ENCODE measurements at places on chromosomes 4 and X.

DNA sequence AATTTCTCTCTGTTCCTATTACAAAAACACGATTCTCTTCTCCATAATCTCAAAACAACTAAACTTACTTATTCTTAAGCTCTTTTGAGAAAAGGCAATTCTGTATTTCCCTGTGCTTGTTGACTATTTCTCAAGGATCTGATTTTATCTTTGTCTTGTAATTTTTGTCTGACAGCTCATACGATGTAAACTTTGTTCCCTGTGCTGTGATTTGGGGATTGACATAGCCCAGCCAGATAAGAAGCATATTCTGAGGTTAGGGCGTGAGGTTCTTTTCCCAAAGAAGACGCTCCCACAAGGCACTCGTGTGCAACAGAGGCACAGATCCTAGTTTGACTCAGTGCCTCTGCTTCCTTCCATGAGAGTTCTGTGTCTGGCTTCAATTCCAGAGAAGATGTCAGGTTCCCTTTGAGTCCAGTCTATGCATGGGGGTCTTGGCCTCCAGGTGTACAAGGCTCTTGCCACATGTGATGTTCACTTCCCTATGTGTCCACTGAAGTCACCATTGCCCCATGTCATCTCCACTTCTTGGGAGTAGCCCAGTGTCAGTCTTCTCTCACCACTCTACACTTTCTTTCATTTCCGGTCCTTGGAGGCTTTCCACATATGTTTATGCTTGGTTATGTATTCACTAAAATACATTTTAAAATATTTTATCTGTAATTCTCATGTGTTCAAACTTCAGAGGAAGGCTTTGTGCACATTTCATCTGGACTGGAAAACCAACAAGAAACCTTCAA, 94.8 kb downstream of the MID1 start:
- DNase-seq: peak; percentile 26

DNA sequence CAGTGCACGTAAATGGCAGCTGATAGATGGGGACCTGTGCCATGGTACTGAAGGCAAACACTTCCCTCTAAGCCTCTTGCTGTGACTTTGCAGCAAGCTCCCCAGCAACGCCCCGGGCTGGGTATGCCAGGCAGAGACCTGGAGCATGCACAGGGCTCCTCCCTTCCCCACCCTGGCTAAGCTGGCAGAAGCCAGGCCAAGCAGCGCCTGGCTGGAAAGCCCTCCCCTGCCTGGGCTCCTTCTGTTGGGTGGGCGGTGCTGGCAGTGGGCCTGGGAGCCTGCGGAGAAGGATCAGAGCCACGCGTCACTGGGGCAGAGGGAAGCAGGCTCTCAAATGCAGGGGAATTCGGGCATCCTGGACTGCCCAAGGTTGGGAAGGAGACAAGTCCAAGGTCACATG, 3.6 kb downstream of the ATP2B3 start:
- DNase-seq: no peak

- peak; percentile 64 for DNase-seq
These were observed 52.1 kb upstream of the LHFPL1 start for GRCh38 chrX:112731793-112732192.

GRCh38 chr4:2254665-2255500, 7.0 kb downstream of the MXD4 start:
- no peak for DNase-seq

GRCh38 chr4:146340798-146341197, 126.5 kb downstream of the REELD1 start:
- DNase-seq: peak; percentile 70

GRCh38 chr4:80138551-80139538, 58.5 kb upstream of the PRDM8 start:
- peak; percentile 36 for DNase-seq

- no peak for DNase-seq
These were observed 25.6 kb upstream of the CORIN start for GRCh38 chr4:47863486-47863885.

DNA sequence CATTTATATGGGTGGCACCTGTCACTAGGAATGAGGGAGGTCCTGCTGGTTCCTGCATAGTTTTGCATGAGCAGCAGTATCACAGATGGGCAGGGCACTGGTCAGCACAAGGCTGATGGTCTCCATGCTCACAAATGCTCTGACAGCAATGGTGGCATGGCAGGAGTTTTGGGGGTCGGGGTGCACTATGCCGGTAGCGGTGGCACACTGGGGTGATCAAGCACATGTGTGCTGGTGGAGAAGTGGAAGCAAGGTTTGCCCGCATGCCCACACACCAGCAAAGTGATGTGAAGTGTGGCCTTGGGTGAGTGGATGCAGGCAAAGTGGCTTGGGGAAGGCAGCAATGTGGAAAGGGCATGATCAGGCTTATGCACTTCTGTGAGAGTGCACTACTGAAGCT, 60.5 kb upstream of the MAGEE1 start:
- DNase-seq: no peak

- no peak for DNase-seq
These were observed 94.2 kb downstream of the CBLL2 start for GRCh38 chrX:22366906-22367305.

- peak; percentile 49 for DNase-seq
These were observed 645 bp downstream of the AMMECR1 start for GRCh38 chrX:110317061-110317819.

GRCh38 chr4:15007201-15007600, 4.9 kb downstream of the CPEB2 start:
- DNase-seq: no peak

GRCh38 chr4:146621-147020, 22.3 kb downstream of the ZNF718 start:
- DNase-seq: no peak

GRCh38 chr4:101177154-101177553, 170.2 kb downstream of the PPP3CA start:
- no peak for DNase-seq

DNA sequence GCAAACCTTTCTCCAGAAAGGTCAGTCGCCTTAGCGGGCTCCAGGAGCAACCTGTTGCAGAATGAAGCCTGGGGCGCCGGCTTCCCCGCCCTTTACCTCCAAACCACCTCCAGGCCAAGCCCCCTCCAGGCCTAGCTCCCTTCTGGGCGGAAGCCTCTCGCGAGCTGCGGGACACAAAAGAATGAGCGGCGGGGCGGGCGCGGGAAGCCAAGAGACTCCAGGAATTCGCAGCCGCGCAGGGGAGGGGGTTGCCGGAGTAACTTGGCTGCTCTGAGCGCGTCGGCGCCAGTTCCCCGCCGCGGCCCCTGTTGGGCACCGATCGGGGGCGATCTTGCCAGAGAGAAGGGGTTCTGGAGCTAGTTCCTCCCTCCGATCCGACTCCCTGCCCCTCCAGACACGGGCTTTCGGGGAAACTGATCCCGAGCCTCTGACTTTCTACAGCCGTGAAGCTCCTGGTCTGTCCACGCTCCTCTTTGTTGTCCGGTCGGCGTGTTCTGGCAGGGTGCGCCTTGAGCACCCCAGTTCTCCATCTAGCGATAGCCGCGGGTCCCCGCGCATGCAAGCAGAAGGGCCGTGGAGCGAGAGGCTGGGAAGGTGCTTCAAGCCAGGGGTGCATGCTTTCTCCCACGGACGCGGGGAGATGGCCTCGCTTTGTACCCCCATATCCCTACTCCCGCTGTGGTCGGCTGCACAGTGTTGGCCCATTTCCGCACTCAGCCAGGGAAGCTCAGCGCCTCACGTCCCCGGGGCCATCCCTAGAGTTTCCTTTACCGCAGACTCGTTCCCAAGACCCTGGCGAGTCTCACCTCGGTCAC, 1.2 kb downstream of the PROM1 start:
- DNase-seq: peak; percentile 48

- no peak for DNase-seq
These were observed 434.3 kb upstream of the FAT1 start for GRCh38 chr4:187158003-187158402.

DNA sequence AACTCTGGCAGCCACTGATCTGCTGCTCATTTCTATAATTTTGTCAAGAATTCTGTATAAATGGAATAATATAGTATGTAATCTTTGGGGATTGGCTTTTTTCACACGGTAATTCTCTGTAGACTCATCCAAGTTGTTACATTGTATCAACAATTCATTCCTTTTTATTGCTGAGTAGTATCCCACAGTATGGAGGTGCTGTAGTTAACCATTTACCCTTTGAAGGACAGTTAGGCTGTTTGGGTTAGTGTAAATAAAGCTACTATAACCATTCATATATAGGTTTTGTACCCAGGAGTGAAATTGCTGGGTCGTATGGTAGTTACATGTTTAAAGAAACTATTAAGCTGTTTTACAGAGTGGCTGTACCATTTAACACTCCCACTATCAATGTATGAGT, 157.0 kb upstream of the NDP start:
- DNase-seq: no peak

DNA sequence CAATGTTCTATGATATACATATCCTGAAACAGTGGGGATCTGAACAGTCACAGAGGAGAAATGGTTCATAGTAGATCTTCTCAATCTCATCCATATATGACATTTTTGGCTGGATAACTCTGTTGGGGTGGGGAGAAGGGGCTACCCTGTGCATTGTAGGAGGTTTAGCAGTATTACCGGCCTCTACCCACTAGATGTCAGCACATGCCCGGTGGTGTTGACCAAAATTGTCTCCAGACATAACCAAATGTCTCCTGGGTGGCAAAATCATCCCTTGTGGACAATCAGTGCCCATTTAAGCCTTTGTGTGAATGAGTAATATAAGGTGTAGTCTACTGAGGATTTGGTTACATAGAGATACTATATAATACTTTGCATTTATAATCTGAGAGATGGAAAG, 89.9 kb downstream of the PLS3 start:
- DNase-seq: peak; percentile 80

DNA sequence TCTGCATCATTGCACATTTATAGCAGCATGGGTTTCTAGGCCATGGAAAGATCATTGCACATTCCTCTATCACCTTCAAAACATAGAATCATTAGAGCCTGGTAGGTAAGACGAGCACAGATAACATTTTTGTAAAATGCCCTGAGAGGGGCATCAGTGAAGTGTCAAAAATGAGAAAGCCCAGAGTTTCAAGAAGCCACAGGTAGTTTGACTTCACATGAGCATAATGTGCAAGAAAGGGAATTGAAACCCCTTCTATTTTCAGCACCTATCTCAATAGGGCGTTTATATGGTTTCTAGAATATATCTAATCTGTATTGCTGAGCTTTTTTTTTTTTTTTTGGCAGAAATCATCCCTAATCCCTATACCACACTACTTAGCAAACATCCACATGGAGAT, 2441.7 kb downstream of the ARAP2 start:
- no peak for DNase-seq

DNA sequence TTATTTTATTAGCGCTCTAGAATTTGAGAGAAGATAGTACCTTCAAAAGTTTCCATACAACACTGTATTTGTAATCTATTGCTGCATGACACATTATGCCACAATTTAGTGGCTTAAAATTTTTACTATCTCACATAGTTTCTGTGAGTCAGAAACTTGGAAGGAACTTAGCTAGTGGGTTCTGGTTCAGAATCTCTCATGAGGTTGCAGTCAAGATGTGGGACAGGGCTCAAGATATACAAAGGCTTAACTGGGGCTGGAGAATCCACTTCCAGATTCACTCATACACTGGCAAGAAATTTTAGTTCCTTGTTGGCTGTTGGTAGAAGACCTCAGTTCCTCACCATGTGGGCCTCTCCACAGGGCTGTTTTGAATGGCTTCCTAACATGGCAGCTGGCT, 11.5 kb upstream of the C4orf54 start:
- no peak for DNase-seq

DNA sequence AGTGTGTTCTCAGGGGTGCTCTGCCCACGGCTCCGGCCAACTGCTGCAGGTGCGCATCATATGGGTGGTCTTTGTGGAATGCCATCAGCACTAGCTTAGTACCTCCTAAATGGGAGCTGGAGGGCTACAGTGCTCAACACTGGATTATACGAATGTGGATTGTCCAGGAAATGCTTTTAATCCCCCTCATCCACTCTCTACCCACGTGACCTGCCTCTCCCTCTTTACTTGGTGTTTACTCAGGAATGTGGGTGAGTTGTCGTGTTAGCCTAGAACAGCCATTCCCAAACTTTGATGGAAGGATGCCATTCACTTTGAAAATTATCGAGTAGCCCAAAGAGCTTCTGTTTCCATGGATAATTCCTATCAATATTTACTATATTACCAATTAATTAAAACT, 150.8 kb downstream of the PTTG2 start:
- DNase-seq: no peak

- no peak for DNase-seq
These were observed 46.7 kb downstream of the ARL9 start for GRCh38 chr4:56552273-56552672.

GRCh38 chrX:42176789-42177188, 253.4 kb upstream of the CASK start:
- no peak for DNase-seq

- no peak for DNase-seq
These were observed 62.3 kb downstream of the RTL9 start for GRCh38 chrX:110420771-110421499.

DNA sequence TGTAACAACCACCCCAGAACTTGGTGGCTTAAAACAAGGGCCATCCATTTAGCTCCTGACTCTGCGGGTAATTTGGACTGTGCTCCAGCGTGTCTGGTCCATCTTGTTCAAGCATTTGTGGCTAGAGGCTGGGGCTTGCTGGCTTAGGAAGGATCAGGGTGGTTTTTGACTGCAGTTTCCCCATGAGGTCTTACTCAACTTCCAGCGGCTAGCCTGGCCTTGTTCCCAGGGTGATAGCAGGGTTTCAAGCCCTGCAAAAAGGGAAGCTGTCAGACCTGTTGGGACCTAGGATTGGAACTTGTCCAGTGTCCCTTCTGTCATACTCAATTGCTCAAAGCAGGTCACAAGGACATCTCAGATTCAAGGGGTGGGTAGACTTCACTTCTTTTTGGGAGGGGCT, 205.9 kb downstream of the STIM2 start:
- DNase-seq: no peak

DNA sequence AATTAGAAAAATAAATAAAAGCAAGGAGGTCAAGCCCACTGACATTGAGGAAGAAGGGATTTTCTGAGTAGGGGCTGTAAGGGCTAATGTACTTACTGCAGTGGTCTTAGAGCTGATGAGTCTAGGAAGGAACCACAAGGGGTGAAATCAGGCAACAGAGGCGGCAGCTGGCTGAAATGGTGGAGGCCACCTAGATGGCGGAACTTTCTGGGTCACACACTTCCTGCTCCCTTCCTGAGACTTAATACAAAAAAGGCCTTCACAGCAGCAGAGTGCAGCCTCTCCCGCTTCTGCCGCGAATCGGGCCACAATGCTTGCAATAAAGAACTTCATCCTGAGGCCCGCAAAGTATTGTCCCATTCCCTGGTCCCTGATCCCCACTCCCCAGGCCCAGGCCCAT, 15.4 kb downstream of the SNX12 start:
- no peak for DNase-seq

GRCh38 chrX:99722094-99722493, 688.0 kb downstream of the PCDH19 start:
- DNase-seq: no peak

Data from adipocyte (in vitro differentiated cells).